ENCODE measurements at places on chromosomes 12 and 14.

- no peak for DNase-seq
Observed at GRCh38 chr14:79749065-79749464, 462.2 kb downstream of the DIO2 start.

DNA sequence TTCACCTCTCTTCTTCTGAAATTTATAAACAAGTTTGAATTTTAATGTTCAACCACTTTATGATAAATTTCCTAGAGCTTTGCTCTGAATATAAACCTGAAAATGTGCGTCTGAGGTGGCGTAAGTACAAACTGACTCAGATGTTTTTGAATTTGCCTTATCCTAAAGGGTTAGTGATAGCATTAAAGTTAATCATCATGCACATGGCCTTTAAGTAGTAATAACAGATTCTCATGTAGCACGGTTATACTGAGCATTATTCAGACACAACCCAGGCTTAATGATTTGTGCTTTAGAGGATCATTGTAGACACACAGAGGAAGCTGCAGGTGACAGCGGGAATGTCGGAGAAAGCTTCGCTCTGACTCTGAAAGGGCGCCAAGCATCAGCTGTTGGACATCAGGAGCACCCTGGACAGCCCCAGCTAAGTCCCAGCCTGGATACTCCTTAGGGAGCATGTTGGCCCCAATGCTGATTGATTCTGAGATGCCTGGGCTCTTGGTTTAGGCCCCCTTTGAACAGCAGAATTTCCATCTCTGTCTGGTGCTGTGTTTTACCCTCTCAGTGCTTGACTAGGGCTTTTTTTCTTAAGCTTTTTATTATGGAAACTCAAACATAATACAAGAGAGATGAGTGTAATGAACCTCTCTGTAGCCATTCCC lies 91.1 kb downstream of the PLXNC1 start:
- no peak for DNase-seq

- DNase-seq: no peak
Observed at GRCh38 chr12:6321905-6322304, 11.4 kb downstream of the PLEKHG6 start.

DNA sequence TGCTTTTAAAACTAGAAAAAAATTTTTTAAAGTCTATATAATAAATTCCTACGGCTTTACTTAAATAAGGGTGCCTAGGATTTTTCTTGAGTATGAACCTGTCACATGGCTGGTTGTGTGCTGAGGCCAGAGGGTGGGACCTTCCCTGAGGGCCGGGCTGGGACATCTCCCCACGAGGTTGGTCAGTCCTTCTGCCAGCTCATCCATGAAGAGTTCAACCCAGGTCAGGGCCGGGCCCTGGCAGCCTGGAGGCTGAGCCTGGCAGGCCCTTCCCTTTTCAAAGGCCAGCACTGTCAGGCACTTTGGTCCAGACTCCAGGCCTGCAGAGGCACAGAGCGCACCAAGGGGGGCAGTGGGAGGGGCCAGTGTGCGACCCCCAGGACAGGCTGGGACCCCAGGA lies 31.7 kb downstream of the TNFAIP2 start:
- DNase-seq: no peak
